Stimulated activated CD8-positive, alpha-beta memory T cell treated with anti-CD3 and anti-CD28 coated beads, Interleukin-7, amount 100 ng/mL, for 1 hour (primary cell): ENCODE measurements at places on chromosomes 5 and 9.

GRCh38 chr5:137148655-137149054 is 350.5 kb downstream of the SPOCK1 start:
- DNase-seq = no peak

GRCh38 chr5:53089481-53089991 is 20.0 kb downstream of the MOCS2 start:
- no peak for DNase-seq

DNA sequence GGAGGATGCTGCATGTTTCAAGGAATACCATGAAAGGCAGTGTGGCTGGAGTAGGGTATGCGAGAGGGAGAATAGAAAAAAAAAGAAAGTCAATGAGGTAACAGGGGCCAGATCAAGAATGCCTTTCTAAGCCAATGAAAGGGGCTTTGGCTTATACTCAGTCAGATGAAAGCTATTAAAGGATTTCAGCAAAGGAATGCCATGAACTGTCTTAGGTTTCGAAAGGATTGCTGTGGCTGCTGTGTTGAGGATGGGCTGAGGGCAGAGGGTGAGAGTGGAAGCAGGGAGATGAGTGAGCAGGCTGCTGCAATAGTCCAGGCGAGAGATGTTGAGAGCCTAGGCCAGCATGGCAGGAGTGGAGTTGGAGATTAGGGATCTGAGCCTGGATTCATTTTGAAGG is 135.4 kb upstream of the CKMT2 start:
- no peak for DNase-seq

DNA sequence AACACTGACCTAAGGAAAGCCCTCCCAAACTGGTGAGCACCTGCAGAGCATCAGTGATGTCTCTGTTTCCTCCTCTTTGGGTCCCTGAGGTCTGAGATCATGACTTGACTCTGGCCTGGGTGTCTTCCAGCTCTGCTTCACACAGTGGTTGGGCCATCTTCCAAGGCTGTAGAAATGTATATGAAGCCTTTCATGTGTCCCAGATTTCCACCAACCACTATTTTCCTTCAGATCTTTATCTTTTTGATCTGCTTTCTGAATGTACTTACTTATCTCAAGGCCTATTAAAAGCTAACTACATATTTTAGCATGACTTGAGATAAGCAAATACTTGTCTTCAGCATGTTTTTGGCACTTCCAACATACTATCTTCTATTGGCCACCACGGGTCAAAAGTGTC is 47.1 kb downstream of the PRELID2 start:
- DNase-seq = no peak

GRCh38 chr5:104361932-104362331 is 799.3 kb upstream of the NUDT12 start:
- DNase-seq = no peak

GRCh38 chr5:92421942-92422341 is 1038.8 kb upstream of the ARRDC3 start:
- DNase-seq = no peak

GRCh38 chr5:100546001-100546400 is 10.8 kb downstream of the FAM174A start:
- DNase-seq = no peak

GRCh38 chr9:117286245-117286644 is 128.6 kb downstream of the ASTN2 start:
- DNase-seq = no peak

DNA sequence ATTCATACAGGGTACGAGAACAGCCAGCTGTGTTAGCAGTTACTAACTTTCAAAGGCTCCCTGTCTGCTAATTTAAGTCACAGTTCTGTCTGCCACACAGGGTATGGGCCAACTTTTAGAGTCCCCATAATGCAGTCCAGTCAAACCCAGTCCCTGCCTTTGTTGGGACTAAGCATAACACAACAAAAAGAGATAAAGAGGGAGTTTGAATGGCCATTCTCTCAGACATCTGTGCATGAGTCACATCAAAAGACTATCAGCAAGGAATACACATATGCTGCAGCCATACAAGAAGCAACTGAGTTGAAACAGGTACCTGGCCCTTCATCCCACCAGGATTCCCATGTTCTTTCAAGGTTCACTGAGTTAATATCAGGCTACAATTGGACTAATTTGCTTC is 744.5 kb upstream of the C9orf72 start:
- DNase-seq = no peak

DNA sequence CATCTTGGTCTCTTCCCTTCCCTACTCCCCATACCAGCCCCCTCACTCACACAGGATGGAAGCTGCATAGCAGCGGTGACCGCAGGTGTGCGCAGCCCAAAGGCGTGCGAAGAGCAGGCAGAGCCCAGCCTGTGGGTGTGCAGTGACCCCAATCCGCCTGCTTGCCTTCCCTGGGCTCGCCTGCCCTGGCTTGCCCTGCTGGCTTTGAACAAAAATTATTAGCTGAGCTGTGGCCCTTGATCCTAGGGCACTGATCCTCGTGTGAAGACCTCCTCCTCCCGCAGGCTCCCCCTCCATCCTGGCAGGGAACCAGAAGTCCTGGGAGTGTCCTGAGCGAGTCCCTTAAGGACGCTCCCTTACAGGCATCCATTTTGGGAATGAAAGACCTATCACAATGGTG is 31.9 kb downstream of the MORN5 start:
- no peak for DNase-seq

DNA sequence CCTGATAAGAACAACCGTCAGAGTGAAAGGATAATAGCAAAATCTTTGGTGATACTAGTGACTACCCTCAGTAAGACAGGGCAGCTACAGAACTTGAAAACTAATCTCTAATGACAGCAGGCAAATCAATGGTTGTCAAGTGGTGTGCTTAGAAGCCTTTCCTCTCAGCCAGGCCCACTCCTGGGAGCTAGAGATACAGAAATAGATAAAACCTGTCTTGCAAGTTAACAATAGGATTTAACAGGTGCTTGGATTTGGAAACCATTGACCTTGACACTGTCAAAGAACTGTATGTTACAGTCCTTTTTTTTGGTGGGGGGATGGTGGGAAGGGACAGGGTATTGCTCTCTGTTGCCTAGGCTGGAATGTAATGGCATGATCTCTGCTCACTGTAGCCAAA is 118.6 kb downstream of the BASP1 start:
- no peak for DNase-seq

GRCh38 chr5:163134061-163134460 is 303.3 kb upstream of the CCNG1 start:
- no peak for DNase-seq

DNA sequence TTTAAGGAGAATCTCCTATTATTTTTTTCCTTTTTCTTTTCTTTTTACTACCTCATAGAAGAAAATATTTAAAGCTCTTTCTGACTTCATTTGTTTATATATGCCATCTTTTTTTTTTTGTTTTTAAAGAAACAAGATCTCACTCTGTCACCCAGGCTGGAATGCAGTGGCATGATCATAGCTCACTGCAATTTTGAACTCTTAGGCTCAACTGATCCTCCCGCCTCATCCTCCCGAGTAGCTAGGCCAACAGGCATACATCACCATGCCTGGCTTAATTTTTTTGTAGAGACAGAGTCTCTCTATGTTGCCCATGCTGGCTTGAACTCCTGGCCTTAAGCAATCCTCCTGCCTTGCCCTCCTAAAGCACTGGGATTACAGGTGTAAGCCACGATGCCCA is 59.5 kb downstream of the LNPEP start:
- no peak for DNase-seq

GRCh38 chr9:6758498-6759184 is 868 bp downstream of the KDM4C start:
- DNase-seq = peak; percentile 14

DNA sequence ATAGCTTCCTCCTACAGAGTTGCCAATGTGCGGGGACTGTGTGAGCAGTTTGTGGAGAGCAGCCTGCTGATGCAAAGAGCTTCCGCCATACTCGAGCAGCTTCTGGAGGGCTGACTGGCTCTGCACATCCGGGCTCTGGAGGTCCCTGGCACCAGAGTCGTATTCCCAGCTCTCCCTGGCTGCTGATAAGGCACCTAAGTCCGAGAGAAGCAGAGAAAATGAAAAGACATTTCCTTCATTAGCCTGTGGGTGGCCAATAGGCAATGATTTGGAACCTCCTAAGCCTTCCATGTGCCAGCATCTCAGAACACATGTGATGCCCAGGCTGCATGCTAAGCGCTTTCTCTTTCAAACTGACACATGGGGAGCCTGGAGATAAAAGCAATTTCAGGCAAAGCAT is 94.3 kb downstream of the TSSK1B start:
- no peak for DNase-seq

GRCh38 chr5:159422361-159422760 is 92.1 kb upstream of the IL12B start:
- DNase-seq = no peak

GRCh38 chr5:123538670-123539459 is 26.9 kb downstream of the CSNK1G3 start:
- DNase-seq = no peak

DNA sequence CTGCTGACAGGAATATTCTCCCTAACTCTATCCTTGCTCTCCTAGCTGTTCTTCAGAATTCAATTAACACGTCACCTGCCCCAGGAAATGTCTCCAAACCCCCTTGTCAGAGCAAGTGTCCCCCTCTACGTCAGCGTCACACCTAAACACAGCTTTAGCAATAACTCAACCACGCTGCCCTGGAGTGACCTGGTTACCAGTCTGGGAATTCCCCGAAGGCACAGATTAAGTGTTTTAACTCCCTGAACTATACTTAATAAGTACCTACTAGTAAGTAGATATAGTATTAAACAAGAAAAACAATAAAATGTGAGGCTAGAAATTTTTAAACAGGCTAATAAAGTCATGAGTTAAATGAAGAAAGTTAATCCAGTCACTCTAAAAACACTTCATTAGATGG is 78.4 kb downstream of the FANCC start:
- DNase-seq = no peak

GRCh38 chr9:130766021-130766926 is 68.8 kb upstream of the ABL1 start:
- DNase-seq = no peak

DNA sequence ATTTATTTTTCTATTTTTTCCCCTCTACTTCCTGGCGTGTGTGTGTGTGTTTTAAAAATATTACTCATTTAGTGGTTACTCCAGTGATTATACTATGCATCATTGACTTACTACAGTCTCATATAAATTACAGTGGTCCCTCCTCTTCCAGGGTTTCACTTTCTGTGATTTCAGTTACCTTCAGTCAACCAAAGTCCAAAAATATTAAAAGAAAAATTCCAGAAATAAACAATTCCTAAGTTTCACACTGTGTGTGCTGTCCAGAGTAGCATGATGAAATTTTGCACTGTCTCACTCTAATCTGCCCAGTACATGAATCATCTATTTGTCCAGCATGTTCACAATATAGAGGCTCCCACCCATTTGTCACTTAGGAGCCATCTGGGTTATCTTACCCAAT is 47.4 kb upstream of the CCDC112 start:
- DNase-seq = no peak

- no peak for DNase-seq
These were observed 182.7 kb downstream of the KCNN2 start for GRCh38 chr5:114544561-114544960.

GRCh38 chr9:110738982-110739381 is 70.4 kb downstream of the MUSK start:
- no peak for DNase-seq

DNA sequence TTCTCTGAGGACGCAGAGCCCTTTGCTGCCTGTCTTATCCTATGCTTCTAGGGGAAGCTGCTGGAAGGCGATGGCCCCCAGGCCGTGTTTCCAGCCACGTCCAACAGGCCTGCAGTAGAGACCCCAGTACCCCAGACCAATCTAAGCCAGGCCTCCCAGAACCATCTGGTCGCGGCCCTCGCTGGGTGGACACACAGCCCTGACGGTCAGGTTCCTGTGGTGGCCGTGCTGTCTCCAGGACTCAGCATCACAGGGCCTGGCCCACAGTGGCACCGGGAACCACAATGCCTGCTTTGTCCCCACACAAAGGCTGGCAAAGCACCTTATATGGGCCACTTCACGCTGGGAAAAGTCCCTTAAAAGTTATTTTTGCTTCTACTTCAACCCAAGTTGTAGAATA is 44.5 kb downstream of the SEMA4D start:
- DNase-seq = no peak

- DNase-seq = no peak
These were observed 104.7 kb downstream of the NR2F1-AS1 start for GRCh38 chr5:93476251-93476742.

GRCh38 chr5:177256296-177256695 is 47.2 kb downstream of the RAB24 start:
- DNase-seq = no peak

DNA sequence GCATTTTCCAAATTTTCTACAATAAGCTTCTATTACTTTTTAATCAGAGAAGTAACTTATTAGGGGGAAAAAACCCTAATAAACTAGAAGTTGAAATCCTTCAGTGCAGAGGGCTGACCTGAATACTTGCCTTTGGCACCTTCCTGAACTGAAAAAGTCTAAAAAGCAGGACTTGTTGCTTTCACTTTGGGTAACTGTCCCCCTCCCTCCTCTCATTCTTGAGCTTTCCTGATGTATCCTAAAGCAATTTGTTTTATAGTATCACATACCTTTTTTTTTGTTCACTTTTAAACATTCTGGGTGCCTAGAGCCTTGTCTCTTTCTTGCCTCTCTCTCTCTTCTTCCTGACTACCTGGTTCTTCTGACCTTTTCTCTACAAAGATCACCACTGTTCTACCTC is 64.0 kb upstream of the ERBIN start:
- no peak for DNase-seq

- no peak for DNase-seq
These were observed 87.7 kb downstream of the ENTREP1 start for GRCh38 chr9:69412741-69413150.

DNA sequence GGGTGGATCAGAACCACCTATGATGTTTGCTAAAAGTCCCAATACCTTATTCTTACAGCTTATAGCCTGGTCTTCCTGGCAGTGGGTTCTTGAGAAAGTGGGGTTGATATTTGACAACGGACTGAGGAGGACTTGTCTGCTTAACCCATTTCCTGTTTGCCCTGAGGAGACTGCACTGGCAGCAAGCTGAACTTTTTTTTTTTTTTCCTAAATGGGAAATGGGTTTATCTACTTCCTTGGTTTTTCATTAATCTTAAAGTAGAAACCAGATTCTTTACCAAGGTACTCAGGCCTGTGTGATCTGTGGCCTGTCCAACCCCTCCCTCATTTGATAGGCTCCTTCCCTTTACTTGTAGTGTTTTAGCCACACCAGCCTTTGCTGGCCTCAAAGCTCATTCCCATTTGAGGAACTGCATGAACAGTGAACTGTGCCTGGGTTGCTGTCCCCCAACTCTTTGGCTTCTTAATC is 47.1 kb downstream of the C9orf57 start:
- DNase-seq = no peak
